ENCODE measurements at places on chromosomes 3 and 15.

DNA sequence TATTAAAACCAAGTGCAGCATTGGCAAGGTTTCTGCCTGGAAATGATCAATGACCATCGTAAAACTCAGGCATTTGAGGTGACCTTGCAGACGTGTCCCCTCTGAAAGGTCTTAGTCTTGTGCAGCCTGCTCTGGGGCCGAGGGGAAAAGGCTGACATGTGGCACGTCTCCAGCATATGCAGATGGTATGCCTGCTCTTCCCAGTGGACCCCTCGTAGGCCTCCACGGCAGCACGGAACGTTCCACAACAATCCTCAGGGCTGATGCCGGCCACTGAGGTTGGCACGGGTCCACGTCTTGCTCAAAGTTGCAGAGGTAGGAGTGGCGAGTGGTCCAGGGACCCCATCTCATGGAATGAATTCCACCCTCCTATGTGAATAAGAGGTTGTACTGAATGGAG lies 247.5 kb upstream of the LYSMD4 start:
- no peak for DNase-seq

DNA sequence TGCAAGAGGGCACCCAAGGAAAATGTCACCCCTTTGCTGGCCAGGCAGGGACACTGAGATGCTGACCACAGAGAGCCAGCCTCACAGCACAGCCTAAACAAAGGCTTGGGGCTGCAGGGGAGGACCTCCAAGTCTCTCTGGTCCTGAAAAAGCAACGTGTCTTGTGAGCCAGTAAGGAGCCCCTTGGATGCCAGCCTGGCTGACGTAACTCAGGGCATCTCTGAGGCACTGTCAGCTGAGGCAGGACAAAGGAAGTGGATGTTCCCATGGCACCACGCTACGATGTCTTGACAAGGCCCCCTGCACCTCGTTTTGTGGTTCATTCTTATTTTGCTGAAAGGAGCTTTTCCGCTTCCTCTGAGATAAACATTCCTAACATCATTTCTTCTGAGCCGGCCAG lies 160.7 kb downstream of the OR4M2 start:
- no peak for DNase-seq

DNA sequence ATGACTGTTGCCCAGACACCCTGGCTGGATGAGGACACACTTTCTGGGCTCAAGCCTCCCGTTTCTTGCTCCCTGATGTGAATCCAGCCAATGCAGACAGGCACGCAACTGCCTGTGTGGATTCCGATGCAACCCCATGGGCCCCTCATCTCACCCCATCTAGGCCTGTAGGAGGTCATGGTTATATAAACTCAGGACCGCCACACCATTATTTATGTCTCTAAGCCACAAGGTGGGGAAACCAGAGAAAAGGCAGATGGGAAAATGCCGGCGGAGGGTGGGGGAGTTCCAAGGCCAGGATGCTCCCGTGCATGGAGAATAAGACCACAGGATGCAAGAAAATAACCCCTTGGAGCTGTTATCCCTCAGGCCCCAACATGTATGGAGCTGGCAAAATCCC lies 2.0 kb downstream of the MESP1 start:
- no peak for DNase-seq

- no peak for DNase-seq
Observed at GRCh38 chr15:33988384-33988783, 20.1 kb downstream of the CHRM5 start.

DNA sequence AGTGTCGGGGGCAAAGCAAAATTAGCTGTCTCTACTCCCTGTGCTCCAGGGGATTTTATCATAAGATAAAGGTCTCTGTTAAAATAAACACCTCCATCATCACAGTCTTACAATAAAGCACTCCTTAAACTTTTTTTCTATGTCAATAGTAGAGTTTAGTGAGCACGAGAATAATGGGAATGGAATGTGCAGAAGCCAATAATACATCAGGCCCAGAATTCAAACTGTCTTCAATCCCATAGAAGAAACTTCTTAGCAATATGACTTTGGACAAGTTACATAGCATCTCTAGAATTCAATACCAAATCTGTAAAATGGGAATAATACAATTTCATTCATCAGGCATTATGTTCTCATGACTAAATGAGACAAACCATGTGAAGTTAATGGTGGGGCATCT lies 49.0 kb upstream of the EPHA3 start:
- no peak for DNase-seq

- DNase-seq: no peak
Observed at GRCh38 chr15:38127306-38127771, 125.3 kb upstream of the SPRED1 start.

- no peak for DNase-seq
Observed at GRCh38 chr3:175356899-175357324, 497.8 kb downstream of the NAALADL2 start.

DNA sequence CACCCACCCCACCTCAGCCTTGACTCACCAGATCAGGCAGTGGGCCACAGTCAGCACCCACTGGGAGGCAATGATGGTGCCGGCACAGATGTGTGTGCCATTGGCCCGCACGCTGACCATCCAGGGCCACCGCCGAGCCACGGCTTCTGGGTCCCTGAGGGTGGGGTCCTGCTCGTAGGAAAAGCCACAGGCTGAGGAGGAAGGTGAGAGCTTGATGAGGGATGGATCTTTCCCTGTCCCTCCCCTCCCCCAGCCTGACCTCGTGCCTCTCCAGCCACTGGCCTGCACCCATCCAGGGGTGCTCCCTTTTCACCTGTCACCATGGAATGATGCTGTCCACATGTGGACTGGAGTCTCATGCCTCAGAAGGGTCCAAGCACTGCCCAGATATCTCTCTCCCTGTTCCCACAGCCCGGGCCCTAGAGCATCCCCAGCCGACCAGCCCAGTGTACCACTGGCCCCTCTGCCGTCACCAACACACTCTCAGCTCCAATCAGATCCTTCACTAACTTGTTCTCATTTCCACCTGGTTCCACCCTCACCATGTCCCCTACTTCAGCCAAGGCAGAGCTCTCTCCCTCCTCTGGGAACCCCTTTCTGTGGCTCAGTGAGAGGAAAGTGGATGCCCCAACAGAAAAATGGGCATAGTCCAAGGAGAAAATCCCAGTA lies 2.0 kb downstream of the PRSS50 start:
- no peak for DNase-seq

- no peak for DNase-seq
Observed at GRCh38 chr3:31106912-31107311, 212.5 kb upstream of the GADL1 start.
